Activated CD4-positive, alpha-beta T cell treated with anti-CD3 and anti-CD28 coated beads, Interleukin-2, Interleukin-4, amounts not matched to agents 100 ng/mL and 50 ng/mL, durations not matched to agents 16 hours and 8 hours (primary cell): ENCODE measurements at places on chromosomes 6 and 20.
A peak's percentile ranks its signal among the peaks of the same experiment; 100 is the strongest.

- DNase-seq: no peak
Observed at GRCh38 chr20:11654766-11655165, 262.9 kb upstream of the BTBD3 start.

GRCh38 chr6:156279261-156279969 lies 497.8 kb upstream of the ARID1B start:
- DNase-seq: no peak

GRCh38 chr6:30013291-30013922 lies 47.7 kb upstream of the POLR1H start:
- no peak for DNase-seq

GRCh38 chr6:149711711-149712110 lies 6.2 kb downstream of the LATS1 start:
- DNase-seq: no peak

DNA sequence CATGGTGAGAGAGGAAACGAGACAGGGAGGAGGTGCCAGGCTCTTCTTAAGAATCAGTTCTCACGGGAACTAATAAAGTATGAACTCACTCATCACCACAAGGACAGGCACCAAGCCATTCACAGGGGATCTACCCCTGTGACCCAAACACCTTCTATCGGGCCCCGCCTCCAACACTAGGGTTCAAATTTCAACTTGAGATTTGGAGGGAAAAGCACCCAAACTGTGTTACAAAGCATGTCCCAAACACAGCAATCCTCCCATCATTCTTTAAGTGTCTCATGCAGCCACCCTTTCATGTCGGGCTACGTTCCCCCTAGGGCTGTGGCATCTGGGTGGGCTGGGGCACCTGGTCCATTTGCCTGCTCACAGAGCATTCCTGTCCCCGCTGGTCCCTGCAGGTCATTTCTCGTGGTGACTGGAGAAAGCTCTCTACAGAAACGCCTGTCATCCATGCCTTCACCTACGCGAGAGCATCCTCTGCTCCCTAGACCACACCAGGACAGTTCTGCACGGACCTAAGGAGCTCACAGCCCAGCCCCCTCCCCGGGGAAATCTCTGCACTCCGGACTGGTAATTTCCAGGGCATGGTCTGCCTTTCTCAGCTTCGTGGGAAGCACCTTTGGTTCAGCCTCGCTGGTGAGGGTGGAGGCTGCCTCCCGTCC lies 79.6 kb downstream of the TTLL2 start:
- DNase-seq: no peak

GRCh38 chr6:5305968-5306626 lies 44.8 kb downstream of the FARS2 start:
- no peak for DNase-seq

DNA sequence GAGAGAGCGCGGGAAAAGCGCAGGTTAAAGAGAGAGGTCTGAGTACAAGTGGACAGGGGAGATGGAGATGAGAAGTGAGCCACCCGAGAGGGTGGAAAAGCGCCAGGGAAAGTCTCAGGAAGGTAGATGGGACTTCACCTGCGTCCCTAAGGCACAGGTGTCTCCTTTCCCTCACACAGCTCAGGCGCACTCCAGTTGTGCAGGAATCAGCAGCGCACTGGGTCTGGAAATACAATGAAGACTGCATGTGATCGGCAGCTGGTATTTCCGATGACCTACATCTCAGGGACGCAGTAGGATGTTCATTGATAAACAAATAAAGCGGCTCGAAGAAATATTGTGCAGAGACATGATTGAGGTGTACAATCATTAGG lies 432 bp upstream of the KHDRBS2 start:
- DNase-seq: no peak

DNA sequence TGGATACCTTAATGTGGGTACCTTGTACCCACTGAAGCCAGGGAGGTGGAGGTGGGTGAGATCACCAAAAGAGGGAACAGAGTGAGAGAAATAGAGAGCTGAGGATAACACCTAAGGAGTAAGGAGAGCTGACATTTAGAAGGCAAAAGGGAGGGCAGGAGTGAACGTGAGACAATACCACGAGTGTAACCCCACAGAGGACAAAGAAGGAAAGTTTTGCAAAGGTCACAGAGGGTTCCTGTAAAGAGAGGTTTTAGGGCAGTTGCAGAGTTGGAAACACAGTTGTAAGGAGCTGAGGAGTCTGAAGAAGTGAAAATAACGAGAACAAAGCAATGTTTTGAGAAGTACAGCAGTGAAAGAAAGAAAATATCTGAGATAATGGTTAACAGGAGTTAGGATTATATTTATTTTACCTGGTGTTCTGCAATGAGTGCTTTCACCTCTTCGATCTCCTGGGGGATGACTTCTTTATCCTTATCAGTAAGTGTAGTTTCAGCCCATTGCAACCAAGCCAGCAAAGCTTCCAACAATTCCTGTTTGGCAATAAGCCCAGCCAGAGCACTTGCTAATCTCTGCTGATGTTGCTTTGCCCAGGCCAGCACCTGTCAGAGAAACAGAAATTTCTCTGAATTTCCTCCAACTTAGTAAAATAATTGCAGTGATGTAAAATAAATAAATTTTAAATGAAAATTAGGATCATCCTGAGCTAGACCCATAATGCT lies 166.8 kb downstream of the DST start:
- DNase-seq: no peak

- no peak for DNase-seq
Observed at GRCh38 chr6:74596588-74596987, 609.3 kb downstream of the COL12A1 start.

DNA sequence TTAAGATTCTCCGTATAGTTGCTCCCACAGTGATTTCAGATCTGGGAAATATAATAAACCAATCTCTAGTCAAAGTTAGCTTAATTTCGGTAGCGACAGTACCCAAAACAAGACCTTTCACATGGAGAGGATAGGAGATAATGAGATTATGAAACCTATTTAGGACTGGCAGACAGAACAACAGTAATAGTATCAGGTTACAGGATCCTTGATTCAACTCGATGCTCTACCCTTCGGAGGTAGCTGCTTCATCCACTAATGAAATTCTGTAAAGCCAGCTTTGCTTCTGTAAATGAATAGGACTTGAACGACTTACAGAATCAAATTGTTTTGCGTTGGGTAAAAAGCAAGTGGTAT lies 534 bp upstream of the AKIRIN2 start:
- no peak for DNase-seq

- peak; percentile 10 for DNase-seq
Observed at GRCh38 chr6:130020073-130020906, 1.9 kb downstream of the L3MBTL3 start.

- peak; percentile 35 for DNase-seq
Observed at GRCh38 chr6:38443352-38444144, 196.2 kb downstream of the BTBD9 start.

- DNase-seq: no peak
Observed at GRCh38 chr20:16684416-16684815, 45.4 kb upstream of the SNRPB2 start.

GRCh38 chr20:24942679-24943078 lies 6.4 kb upstream of the CST7 start:
- DNase-seq: no peak

GRCh38 chr6:3592371-3592941 lies 135.6 kb upstream of the SLC22A23 start:
- peak; percentile 17 for DNase-seq

DNA sequence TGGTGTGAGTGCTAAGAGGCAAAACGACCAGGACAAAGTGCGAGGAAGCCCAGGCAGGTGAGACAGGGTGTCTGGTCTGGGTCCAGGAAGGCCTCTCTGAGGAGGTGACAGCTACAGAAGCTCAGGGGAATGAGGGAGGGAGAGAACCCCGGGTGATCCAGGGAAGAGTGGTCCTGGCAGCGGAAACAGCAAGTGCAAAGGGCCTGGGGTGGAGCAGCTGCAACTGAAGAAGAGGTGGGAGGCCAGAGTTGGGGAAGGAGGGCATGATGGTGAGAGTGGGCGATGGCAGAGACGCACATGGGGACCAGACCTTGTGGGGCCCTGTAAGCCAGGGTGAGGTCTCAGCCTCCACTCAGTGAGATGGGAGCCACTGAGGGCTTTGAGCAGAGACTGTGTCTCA lies 45.8 kb downstream of the DLGAP4 start:
- DNase-seq: no peak

- no peak for DNase-seq
Observed at GRCh38 chr6:134619789-134620188, 301.9 kb upstream of the SGK1 start.

- DNase-seq: no peak
Observed at GRCh38 chr6:4372866-4373265, 237.5 kb upstream of the ECI2 start.

DNA sequence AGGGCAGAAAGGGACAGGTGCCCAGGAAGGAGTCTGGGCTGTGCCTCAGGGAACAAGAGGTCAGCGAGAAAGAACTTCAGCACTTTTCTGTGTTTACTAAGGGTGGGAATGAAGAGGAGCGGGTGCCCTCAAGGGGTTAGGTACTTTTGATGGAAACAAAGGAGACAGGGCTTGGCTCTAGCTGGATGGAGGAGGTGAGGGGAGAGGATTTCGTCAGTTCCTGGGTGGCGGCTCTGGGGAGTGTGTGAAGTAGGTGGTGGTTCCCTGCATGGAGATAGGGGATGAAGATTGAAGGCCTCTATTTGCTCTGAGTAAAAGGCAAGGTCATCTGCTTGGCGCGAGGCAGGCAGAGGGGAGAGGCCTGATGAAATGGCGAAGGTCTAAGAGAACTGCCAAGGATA lies 40.0 kb upstream of the ANKRD60 start:
- no peak for DNase-seq

DNA sequence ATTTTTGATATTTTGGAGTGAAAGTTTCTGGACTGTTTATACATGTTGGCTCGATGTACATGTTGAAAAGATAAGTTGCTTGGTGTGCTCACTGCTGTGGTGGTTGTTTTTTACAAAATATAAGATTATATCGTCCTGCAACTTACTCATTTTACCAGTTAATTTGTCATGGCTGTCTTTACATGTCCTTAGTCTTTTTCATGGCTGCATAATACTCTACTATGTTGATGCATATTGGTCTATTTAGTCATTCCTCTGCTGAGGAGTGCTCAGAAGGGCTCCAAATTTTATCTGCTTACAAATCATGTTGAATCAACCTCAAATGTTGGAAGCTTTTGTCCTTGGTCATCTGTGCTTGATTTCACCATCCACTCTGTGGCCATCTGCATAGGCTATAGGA lies 164.6 kb downstream of the BCKDHB start:
- no peak for DNase-seq

- no peak for DNase-seq
Observed at GRCh38 chr20:6942266-6942665, 174.8 kb downstream of the BMP2 start.

DNA sequence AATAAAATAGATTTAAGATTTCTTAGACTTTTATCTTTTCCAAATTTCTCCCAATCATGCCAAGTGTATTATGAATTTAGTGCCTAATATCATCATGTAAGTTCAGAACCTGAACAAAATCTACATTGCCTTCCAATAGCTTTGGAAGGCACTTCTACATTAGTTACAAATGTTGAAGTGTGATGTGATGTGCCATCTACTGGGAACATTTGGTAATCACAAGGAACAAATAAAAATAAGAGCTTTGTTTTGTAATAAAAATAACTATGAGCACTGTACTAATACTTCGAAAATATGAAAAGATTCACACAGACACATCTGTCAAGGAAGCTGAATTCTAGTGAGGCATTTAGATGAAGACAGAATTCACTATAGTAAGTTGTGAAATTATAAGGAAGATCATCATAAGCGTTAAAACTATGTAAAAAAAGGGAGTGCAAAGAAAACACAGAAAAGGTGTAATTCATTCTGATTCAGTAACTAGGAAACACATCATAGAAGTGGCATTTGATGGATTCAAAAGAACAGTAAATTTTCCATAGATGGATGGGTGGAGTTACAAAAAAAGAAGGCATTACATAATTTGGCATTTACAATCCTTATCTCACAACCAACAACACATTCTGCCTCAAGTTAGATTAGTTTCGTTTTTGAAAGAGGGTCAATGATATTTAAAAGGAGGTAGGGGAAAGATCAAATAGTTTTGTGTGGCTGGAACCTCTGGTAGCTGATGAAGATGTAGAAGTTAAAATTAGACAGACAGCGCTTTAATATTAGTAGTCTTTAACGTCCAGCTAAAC lies 161.0 kb downstream of the ASCC3 start:
- DNase-seq: peak; percentile 10

- no peak for DNase-seq
Observed at GRCh38 chr6:23505026-23505425, 621.0 kb upstream of the NRSN1 start.

GRCh38 chr6:44020148-44020547 lies 107.1 kb downstream of the MRPL14 start:
- no peak for DNase-seq

GRCh38 chr20:47352332-47353238 lies 3.9 kb downstream of the ZMYND8 start:
- no peak for DNase-seq

DNA sequence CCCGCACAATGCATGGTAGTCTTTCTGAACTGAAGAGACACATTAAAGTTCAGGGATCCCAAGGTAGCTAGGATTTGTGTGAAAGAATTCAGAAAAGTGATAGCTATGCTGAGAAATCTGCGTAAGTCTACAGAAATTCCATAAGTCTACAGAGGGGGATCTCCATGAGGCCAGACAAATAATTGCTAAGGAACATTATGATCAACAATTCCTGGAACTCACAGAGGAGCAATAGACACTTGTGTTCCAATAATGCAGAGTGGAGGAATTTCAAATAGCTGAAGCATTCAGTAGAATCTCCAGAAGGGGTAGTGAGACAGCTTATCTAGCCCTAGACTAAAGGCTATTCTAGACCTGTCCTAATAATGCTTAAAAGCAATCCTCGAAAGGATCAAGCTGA lies 315.7 kb upstream of the ECI2 start:
- DNase-seq: no peak

- DNase-seq: no peak
Observed at GRCh38 chr6:3032986-3033385, 33.3 kb downstream of the NQO2 start.

- no peak for DNase-seq
Observed at GRCh38 chr6:166415833-166416347, 33.1 kb upstream of the MPC1 start.

DNA sequence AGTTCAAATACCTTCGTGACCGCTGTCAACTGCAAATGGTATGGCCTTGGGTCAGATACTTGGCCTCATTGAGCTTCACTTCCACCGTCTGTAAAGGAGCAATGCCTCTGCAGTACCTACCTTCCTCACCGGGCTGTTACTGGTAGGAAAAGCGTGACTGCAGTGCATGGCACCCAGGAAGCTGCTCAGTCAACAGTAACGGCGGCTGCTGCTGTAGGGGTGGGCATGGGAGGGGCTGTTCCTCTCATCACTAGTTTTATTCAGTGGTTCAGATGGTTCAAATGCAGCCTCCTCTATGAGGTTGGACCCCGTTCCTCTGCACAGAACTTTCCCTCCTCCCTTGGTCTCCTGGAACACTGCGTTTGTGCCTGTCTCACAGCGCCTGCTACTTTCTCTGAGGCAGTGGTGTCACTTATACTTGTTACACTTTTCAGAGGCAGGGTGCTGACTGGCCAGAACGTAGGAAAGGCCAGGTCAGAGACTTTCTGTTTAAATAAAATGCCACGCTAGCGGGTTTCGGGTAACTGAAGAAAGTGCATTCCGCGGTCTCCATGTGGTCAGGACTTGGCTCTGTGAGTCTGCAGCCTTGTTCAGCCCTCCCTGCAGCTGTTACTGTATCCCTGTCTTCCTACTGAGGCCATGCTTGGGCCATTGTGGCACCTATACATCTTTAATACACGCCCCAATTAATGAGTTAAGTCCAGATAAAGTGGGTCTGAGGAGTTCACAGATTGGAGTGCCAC lies 279.6 kb downstream of the NRN1 start:
- DNase-seq: no peak
